Fibroblast of lung (primary cell): ENCODE measurements at places on chromosomes 1 and 21.
A peak's percentile ranks its signal among the peaks of the same experiment; 100 is the strongest.

GRCh38 chr1:94004924-94005323 lies 95.7 kb upstream of the GCLM start:
- peak; percentile 75 for DNase-seq

DNA sequence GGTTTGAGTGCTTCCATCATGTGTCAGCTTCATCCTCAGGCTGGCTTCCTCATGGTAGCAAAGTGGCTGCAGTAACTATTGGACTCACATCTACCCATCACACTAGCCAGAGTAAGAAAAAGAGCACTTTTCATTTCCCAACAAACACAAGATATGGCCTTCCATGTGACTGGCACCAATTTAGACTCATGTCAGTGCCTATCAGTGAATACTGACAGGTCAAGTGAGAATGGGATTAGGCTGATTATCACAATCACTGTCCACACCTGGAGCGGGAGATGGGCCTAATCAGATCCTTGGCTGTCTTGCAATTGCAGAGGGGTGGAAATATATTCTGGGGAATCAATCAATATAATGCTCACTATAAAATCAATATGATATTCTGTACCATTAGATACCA lies 2.9 kb upstream of the RABGAP1L start:
- no peak for DNase-seq

GRCh38 chr1:70196333-70196732 lies 9.0 kb downstream of the LRRC40 start:
- DNase-seq, result no peak

- no peak for DNase-seq
Observed at GRCh38 chr1:54228638-54229079, 28.7 kb downstream of the MRPL37 start.

DNA sequence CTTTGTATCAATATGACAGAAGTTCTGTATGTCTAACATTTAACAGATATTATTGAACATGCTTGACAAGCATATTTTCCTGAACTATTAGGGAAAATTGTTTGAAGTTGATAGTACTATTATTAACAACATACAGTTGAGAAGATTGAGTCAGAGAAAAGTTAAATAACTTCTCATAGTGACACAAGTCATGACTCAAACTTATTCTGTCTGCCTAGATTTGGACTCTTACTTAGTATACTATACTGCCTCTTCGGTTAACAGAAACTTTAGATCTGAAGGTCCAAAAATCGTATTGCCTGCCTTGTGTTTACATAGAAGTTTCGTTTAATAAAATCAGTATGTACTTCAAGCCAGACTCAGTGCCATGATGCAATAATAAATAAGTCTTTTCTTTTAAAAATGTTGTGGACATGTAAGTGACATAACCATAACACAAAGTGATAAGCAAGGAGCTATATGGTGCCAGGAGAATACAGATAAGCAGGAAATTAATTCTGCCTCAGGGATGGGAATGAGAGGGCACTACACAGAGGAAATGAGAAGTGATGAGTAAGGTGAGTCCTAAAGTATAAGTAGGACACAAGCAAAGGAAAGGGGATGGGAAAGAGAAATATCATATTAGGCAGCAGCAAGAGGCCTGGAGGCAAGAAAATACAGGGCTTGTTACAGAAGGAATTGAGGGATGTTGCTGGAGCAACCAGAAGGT lies 48.1 kb downstream of the LHX9 start:
- DNase-seq, result no peak

DNA sequence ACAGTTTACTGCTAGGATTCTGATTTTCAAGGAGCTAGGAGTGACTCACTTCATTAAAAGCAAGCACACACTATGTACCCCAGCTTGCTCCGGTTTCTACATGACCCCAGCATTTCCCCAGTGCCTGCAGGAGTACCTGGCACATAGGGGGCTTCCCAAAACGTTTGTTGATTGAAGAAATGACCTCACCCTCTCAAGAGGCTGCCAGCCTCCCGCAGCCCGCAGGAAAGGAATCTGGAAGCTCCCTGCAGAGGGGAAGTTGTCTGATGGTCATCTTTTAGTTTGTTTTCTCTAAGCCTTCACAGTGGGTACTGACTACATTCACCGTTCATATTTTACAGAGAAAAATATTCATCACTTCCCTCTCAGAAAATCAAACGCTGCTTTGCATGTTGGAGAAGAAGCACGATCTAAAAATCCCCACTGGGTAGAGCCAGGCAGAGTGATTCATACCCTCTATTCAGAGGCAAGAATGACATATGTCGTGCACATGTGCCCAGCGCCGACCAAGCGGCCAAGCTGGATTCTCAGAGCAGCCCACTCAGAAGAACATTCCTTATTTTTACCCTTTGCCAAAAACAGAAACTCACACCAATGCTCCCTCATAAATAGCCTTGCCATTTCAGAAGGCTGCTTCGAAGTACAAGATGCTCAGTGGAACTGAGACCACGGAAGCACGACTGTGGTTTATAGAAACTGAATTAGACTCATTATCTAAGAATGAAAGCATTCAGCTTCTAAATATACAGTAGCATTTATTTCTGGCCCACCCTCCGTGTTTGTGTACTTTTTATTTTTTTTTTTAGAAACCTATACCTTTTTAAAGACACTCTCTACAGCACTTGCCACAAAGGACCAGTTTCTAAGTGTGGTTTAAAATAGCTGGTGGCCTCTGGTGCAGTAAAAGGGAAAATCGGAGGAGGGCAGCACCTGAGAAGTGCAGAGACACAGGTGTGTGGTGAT lies 143.2 kb downstream of the MIS18A start:
- no peak for DNase-seq

DNA sequence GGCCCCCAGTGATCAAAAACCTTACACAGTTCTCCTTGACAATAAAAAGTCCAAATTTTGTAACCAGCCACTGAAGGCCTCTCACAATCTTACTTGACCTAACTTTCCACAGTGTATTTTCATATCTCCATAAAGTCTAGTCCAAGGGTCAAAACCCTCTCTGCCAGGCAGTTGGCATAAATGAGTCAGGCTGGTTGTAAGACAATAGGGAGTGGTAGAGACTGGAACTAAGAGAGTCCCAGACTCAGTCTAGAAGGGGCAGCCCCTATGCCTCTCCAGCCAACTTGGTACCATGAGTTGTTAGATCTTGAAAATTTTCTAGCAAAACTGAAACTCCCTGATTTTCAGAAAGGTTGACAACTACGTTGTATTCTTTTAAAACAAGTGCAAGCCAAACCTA lies 21.0 kb downstream of the KIF21B start:
- no peak for DNase-seq
